ENCODE measurements at places on chromosomes 3 and 15. TPM values are rescaled to one million over a fixed set of nuclear protein-coding genes. Genes with fewer than 3 reads are reported as not detected.

The STXBP5L gene
- total RNA-seq: 18.6 TPM

The TUSC7 gene
- not detected for total RNA-seq

The SLC9C1 gene
- total RNA-seq: under 0.01 TPM

The PSMD6 gene
- 80.0 TPM for total RNA-seq

The CCDC9B gene
- total RNA-seq: 1.6 TPM

The FBXL2 gene
- total RNA-seq: 70.8 TPM

The CPN2 gene
- not detected for total RNA-seq

The THRB gene
- total RNA-seq: 44.5 TPM

GRCh38 chr3:14680716-14681115, 5.8 kb downstream of the C3orf20 start:
- no peak for DNase-seq

DNA sequence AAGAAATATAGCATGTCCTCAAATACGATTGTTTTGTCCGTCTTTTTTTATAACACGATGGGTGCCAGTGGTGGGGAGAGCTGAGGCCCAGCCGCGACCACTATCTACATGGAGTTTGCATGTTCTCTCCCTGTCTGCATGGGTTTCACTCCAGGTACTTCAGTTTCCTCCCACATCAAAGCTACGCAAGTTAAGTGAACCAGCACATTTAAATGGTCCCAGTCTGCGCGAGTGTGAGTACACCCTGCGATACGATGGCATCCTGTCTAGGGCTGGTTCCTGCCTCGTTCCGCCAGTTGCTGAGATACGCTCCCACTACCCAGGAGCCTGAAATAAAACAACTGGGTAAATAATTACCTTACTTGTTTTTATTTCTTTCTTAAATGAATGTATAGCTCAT, 40.6 kb downstream of the ATP13A3 start:
- no peak for DNase-seq

GRCh38 chr15:71883447-71883846, 73.1 kb downstream of the NR2E3 start:
- no peak for DNase-seq

DNA sequence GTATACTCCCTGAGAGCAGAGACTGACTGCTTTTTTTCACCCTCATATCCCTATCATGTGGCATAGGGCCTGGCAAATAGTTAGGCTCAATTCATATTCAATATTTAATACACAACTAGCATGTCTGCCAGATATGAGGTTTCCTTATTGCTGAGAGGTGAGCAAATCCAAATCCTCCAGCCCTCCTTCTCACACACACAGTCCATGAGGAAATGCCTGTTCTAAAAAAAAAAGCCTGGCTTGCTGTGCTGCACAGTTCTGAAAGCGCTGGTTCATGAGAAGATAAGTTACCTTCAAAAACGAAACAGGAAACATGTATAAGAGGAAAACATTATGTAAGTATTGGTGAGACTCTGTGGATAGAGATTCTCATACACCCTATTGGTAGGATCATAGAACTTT, 15.5 kb upstream of the ACAP2 start:
- no peak for DNase-seq

DNA sequence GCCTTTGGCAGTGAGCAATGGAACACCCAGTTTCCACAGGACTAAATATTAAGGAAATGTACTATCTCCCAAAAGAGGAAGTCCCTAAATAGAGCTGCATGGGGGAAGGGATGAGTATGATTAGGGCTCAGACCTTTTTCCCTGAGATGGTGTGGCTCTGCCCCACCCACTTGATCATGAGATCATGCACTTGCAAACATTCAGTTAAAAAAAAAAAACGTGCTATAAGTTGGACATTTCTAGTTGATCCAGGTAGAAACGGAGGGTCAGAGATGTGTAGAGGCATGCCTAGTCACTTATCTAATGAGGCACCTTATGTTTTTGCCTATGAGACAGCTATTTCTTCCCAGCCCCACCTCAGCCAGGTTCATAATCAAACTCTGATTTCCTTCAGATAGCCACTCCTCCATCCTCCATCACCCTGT, 24.5 kb upstream of the SSR3 start:
- DNase-seq: no peak

DNA sequence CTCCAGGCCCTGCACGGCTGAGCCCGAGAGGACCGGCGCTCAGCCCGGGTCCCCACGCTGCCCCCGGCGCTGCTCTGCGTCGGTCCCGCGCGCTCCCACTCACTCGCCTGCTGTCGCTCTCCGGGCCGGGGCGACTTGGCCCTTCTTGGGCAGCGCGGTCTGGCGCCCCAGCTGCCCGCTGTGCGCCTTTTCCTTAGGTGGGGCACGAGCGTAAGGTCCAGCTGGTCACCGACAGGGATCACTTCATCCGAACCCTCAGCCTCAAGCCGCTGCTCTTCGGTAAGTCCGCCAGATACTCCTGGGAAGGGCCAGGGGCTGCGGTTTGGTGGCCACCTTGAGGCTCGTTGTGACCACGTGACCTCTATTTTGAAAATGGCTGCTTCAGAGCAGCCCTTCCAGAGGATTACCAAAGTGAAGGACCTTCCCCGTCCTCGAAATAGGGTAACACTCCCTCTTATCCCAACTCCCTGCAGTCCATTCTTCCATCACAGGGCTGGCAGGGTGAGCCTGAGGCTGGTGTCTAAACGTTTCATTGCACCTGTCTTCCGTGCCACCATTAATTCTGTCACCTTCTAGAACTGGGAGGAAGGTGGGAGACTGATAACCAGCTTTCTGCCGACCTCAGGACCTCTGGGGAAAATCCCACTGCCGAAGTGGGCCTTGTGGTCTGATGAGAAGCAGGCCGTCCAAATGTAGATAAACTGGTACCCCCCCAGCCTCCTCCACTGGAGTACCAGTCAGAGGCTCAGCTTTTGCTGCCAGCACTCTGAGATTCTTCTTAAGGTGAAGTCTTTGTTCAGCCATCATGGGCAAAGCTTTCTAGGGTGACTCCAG, 812 bp downstream of the P4HTM start:
- DNase-seq: no peak

DNA sequence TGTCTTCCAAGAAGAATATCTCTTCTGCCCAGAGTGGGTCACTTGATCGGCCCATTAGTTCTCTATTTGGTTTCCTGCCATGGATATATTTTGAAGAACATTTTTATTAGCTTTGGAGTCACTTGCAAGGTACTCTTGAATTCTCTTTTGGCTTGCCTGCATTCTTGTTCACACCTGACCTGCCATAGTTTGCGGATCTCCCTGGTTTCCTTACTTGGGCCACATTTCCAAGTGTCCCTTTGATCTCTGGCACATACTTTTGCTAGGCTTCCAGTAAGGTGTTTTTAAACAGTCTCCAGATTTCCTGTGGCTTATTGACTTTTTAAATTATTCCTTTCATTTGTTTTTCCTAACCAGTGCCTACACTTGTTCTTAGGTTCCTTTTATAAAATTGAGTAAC, 488.5 kb upstream of the MDFIC2 start:
- no peak for DNase-seq

GRCh38 chr3:20741381-20741780, 555.4 kb upstream of the SGO1 start:
- no peak for DNase-seq

DNA sequence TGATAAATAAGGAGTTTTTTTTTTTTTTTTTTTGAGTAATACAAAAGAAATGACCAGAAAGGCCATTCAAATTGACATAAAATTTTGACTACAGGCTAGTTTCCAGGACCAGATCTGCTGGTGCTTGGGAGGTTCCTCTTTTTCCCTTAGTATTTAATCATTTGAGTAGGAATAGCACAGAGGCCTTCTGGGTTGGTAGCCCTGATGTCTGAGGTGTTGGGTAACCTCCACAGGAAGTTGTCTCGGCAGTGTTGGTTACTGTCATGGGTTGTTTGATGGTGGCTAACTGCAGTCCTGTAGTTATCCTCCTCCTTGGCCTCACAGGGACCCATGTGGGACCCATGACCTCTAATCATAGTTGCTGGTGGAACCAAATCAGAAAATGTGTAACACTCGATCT, 91.1 kb downstream of the USP13 start:
- no peak for DNase-seq

- DNase-seq: no peak
Observed at GRCh38 chr15:67142092-67142766, 76.8 kb downstream of the SMAD3 start.

DNA sequence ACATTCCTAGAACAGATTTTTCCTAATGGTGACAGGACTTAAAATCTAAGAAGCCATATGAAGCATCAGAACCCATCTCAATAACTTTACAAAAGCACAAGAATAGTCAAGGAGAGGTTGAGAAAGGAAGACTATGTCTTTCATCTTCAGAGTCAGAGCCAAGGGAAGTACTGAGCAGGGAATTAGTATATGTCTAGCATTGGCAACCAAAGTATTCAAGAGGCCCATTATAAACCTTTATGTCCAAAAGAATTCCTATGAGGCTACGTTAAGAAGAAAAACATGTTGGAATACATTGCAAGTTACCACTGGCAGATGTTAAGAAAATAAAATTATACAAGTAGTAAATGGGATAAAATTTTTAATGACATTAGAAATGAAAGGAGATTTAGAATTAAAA, 150.5 kb downstream of the MAGI1 start:
- no peak for DNase-seq

GRCh38 chr15:68672781-68673205, 94.0 kb downstream of the CORO2B start:
- no peak for DNase-seq

DNA sequence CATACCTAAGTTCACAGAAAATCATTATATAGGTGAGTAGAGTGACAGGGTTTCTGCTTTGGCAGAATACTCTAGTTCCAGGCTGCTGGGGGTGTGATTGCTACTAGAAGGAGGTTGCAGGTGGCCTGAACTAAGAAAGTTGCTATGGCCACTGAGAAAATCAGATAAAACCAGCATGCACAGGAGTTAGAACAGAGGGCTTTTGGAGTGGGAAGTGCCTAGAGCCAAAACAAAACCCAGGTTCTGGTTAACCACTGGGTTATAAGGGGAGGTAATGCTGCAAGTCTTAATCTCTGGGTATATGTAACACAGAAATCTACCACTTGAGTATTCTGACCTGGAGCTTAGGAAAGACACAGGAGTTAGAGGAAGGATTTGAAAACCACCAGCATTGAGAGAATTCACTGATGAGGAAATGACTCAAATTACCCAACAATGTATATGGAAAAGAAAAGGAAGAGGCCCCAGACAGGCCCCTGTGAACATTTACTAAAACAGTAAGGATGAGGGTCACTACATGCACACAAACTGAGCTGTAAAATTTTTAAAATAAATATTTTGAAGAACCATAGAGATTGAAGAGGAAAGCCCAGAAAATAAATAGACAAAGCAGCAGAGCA, 60.0 kb downstream of the PLOD2 start:
- DNase-seq: no peak

DNA sequence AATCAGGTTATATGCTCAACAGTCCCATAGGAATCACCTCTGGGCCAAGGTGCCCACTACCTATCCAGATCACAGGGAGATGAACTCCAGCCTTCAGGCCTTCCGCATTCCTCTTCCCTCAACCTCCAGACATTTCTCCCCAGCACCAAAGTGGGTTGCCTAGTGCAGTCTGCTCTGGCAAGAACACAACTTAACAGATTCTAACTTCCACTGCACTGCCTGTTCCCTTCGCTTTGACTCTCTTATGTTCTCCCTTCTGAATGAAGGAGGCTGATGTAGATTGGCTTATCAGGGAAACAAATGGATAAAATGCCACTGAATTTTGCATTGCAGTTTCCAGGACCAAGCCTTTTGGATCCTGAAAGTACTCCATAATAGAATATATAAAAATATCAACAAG, 106.3 kb downstream of the SRGAP3 start:
- DNase-seq: no peak

GRCh38 chr15:40845036-40845435, 1.2 kb downstream of the SPINT1 start:
- no peak for DNase-seq

- no peak for DNase-seq
Observed at GRCh38 chr3:106359692-106360091, 490.9 kb upstream of the CBLB start.

DNA sequence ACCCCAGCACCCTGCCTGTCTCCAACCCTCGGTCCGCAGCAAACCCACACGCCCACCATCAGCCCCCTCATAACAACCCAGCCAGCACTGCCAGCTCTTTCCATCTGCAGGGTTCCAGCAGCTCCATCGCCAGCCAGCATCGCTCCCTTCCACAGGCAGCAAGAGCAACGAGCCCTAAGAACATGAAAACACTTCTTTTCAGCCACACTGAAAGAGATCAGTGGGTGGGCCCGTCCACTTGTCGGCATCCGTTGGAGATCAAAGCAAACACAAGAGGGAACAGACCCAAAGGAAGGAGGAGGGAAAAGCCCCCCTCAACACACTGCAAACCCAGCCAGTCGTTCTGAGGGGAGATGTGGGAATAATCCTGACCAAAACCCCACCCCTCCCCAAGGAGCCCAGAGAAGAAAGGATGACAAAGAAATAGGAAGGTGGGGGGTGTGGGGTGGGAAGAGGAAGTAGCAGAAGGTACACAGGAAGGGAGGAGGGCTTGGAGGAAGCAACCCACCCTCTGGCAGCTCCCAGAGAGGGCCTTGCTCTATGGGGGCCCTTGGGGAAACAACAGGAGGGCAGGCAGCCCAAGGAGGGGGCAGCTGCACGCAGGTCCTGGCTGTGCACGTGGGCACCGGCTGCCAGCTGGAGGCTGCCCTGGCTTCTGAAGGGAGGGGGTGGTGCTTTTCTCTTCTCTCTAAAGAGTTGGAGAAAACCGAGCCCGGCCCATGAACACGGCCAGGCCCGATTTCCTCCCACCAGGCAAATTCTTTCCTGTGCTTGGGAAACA, 473.6 kb upstream of the PROK2 start:
- no peak for DNase-seq

DNA sequence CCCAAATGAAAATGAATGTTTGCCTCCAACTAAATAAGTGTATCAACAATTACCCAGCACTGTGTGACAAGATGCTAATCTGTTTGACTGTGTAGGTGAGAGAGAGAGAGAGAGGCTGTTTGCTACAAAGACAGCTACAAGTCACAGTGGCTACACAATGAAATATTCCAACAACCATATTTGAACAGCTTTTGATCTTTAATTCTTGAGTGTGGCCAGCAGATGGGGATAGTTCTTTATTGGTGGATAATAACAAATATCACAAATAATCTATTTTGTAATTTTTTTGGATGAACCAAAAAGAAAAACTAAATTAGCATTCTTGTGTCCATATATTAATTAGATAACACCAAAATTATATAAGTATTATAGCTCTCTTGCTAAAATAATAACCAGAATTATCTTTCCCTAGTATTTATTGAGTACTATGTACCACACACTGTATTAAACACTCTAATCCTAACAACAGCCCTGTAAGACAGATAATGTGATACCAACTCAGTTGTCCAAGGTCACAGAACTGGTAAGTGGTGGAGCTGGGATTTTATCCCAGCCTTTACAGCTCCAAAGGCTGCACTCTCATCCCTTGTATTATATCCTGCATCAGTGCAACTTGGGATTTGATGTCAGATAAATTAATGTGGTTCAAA, 61.9 kb upstream of the C3orf80 start:
- no peak for DNase-seq

DNA sequence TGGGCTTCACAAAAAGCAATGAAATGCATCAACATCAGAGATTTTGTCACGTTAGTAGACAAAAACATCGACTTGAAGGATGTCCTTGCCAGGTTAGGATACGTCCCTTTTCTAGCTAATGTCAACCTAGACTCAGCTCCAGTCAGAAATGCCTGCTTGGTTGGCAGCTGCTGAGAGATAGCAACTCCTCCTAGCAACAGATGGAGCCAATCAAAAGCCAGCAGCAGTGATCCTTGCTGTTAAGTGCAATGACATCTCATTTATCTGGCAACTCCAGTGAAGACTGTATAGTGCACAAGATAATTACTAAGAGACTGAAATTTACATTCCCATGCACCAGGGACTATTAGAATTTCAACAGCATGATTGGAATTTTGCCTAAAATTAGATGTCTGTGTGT, 424.1 kb downstream of the FGF12 start:
- peak; percentile 22 for DNase-seq

Data from occipital lobe (tissue), 3 donors.